COLO829 (cell line): ENCODE measurements at places on chromosomes 12 and 14.

DNA sequence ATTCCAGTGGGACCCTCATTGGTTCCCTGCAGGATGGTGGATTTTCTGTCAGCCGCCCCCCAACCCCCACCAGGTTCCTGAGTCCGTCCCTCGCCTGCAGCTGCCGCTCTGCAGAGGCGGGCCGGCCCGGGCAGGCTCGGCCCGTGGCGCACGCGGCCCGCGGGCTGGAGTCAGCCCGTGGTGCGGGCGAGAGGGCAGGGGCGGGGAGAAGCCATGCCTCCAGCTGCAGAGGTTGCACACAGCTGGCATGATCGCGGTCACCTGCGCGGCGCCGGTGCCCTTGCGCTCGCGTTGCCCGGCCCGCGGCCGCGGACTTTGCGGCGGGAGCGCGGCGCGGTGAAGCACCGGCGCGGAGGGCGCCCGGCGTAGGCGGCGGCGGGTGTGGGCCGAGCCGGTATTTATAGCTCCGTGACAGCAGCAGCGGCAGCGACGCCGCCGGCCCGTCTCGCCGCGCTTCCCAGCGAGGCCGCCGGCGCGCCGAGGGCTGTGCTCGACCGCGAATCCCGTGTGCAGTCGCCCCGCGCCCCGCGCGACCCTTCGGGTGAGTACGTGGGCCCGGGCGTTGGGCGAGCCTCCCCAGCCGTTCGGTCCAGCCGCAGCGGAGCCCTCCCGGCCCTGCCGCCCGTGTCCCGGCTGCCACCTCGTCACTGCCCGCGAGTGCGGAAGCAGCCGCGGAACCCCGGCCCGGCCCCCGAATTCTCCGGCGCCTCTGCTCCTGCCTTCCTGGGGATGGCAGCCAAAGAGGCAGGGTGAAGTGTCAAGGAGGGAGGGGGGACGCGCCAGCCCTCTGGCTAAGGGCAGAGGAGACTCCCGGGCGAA, at the start of gene TMEM117:
Gene TMEM117, plus strand, starts transcription at position 426 of the 819 bp plus-strand sequence.
- no peak for DNase-seq

DNA sequence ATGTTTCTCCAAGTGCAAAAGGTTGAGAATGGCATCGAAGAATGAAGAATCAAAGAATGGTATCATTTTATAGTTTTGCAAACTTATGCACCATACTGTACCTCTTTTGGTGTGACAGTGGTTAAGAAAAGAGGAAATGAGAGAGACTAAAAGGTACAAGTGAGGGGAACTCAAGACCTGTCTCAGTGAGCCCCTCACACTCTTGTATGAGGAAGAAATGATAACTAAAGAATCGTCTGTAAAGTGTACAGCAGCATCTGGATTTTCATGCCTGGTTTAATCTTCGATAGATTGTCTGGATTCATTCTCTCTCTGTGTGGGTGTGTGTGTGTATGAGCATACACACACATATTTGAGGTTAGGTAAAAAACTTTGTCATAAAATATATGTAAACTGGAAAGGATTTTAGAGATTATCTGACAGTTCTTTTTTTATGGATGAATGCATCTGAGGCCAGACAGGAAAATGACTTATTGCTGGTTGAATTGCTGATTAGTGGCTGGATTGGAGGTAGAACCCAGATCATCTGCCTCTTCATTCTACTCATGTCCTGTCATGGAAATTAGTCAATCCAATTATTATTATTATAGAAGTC, 16.0 kb upstream of the SLC38A2 start:
- DNase-seq, result no peak

DNA sequence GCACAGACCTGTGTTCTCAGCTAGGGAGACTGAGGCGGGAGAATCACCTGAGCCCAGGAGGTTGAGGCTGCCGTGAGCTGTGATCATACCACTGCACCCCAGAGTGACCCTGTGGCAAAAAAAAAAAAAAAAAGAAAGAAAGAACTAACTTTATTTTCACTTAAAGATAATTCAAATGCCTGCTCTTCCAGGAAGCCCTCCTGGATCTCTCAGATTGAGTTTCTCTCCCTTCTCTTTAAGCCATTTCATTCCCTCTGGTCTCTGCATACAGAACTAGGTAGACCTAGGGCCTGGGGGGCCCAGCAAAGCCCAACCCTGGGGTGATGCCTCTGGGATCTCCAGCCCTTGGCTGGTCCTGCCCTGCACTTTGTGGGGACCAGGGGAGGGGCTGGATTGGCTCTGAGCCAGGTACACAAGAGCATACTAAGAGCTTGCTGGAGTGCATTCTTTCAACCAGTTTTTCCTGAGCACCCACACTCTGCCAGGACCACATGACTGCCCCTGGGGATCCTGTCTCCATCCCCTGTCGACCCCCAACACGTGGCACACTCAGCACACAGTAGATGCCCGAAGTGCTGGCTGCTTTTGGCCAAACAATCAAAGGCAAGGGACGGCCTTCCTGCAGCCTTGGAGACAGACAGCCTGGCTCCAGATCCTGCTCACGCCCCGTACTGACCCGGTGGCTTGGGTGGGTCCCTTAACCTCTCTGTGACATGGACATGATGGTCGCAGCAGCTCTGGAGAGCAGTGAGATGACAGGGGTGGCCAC, 52.7 kb downstream of the CYP46A1 start:
- DNase-seq, result no peak

DNA sequence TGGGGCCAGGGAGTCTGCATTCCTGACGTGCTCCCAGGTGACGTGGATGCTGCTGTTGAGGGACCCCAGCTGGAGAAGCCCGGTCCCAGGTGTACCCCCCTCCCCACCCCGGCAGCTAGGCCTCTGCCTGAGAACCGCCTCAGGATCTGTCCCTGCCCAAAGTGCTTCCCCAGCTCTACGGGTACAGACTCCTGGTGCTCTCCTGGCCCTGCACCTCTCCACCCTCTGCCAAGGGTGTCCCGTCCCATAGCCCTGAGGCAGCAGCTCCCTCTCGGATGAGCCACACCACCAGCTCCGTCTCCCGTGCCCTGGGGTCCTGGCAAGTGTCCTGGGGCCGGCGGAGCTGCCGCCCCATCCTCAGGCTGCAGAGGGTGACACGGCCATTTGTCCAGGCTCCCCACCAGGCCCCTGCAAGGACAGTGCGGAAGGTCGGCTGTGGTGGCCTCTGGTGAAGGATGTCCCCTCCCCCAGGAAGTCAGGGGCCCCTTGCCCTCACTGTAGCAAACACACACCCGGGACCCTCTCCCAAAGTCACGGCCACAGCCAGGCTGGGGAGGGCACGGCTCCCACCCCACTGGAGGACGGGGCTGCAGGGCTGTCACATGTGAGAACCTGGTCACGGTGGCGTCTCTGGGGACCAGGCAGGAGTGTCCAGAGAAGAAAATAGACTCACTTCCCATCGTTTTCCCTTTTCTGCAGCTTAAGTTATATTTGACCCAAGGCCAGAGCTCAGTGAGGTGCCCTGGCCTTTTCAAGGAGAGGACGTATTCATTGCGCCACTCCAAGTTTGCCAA, 74.4 kb upstream of the FBRSL1 start:
- DNase-seq, result no peak

DNA sequence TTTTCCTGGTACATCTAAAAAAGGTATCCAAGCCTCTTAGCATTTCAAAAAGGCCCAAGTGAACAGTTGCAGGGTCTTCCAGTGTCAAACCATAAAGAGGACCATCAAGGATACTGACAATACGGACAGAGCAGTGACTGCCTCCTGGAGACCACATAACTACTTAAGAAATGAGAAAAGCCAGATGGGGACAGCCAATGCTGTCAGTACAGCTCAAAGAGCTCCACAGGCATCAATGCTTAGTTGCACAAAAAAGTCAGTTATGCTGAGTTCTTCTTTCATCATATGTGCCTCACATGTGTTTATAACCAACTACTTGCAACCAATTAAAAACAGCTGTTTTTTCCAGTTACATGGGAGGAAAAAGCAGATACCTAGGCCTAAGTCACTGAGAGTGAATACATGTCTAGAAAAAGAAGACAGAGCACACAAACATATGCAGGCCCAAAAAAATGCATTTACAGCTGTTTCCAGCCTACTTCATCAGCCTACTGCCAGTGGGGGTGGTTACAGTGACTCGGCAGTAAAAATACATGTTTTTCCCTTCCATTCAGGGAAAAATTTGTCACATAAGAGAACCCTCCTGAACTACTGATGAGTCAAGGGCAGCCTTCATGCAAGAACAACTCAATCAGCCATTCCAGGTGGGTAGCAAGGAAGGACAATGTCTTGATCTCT, 84.0 kb downstream of the DCAF5 start:
- DNase-seq, result no peak

DNA sequence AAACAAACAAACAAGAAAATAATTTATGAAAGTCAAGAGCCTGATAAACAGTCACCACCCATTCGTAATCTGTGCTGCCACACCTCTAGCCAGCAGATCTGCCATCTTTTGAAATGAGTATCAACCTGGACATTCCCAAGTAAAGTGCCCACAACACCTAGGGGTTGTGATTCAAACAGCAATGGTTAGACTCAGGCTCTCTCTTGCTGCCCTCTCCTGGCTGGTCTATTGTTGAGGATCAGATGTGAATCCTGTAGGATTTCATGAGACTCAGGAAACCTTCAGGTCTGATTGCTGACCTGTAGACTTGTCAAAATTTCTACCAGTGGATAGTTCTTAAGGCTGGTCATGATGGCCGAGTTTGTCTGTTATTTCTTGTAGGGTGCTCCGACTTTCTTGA, 26.8 kb downstream of the DGLUCY start:
- peak; percentile 55 for DNase-seq

DNA sequence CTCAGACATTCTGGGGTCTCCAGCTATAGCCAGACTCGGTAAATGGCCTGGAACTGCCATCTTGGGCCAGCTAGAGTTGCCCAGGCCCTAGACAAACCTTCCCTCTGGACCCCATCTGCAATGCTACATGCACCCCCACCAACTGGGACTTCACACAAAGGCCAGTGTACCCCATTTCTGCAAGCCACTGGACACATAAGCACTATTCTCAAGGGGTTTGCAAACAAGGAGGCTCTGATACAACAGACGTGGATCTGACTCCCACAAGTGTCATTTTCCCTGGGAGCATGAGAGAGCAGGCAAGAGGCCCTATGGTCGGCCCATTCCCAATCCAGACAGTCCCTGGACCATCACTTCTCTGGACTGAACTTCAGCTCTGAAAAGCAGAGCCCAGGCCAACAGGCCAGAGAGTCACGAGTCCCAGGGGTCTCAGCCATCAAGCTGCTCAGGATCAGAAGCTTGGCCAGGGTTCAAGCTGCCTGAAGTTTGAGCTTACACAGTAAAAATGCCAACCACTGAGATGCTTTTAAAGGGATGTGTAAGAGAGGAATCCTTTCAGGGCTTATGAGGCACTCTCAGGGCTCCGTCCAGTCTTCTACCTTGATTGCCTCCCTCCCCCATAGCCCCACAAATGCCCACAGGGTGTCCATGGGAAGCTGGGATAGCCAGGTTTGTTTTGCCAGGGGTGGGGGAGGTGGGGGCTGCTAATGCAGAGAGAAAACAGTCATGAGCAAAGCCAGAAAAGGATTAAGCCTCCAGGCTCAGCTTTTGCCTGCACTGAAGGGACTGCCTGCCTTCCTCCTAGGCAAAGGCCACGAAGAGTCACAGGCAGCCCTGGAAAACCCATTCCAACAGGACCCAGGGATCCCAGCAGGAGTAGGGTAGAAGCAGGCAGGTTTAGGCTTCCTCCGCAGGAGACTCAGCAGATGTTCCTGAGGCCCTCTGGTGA, 31.7 kb upstream of the PNMA1 start:
- no peak for DNase-seq

DNA sequence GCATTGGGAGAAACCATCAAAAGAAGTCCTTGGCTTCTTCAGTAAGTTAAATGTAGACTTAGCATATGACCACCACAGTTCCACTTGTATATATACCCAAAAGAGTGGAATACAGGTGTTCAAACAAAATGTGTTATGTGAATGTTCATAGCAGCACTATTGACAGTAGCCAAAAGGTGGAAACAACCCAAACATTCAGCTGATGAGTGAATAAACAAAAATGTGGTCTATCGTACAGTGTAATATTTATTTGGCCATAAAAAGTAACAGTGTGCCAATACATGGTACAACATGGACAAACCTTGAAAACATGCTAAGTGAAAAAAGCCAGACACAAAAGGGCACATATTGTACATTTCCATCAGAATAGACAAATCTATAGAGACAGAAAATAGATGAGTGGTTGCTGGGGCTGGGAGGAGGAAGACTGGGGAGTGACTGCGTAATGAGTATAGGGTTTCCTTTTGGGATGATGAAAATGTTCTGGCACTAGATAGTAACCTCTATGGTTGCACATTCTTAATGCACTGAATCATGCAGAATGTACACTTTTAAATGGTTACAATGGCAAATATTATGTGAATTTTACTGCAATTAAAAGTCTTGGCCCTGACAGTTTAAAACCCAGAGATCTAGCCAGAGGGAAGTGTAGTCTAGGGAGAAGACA, 5.5 kb downstream of the ERP29 start:
- no peak for DNase-seq

DNA sequence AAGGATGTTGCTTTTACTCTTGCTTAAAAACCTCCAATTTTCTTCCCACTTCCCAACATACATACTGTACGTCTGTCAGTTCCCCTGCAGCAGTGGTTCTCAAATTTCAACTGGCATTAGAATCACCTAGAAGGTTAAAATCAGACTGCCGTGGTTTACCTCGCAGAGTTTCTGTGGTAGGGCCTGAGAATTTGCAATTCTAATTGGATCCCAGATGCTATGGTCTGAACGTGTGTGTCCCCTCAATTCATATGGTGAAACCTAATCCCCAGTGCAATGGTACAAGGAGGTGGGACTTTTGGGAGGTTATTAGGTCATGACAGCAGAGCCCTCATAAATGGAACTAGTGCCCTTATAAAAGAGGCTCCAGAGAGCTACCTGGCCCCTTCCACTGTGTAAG, 226.9 kb downstream of the CRADD start:
- DNase-seq, result no peak

DNA sequence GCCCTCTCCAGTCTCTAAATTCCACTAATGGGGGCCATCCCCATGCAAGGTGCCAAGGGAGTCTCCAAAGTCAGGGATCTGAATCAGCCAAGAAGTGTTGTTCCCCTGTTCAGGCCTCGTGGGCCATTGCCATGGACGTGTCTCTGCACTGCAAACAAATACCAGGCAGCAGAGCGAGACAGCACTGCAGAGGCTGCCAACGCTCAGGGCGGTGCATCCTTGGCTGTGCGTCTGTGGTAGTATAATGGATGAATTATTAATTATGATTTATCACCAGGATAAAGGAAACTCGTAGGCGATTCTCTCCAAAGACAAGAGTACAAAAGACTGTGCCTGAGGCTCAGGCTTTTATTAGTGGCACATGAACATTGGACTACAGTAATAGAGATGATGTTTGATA, 122.3 kb upstream of the NTF3 start:
- DNase-seq, result no peak

DNA sequence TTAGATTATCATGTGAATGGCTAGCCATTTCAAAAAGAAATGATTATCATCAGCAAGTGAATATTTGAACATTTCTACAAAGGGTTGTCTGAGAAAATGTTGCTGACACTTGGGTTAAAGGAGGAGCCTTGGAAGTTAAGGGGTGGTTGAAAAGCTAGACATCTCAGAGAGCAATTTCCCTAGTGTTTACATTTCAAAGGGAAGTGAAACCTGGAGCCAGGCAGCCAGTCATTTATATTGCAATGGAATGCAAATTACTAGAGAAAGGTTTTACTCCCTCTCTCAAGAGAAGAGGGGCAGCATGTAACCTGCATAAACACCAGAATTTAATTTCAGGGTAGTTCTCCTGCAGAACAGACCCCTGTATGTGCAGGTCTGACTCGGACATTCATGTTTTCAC, 279.0 kb downstream of the SLC16A7 start:
- no peak for DNase-seq
